ENCODE measurements at places on chromosomes 13 and 19.

- no peak for DNase-seq
Measured at GRCh38 chr19:58569191-58569942, 3.8 kb downstream of the MZF1 start.

GRCh38 chr13:51222686-51223559 lies 725 bp downstream of the FAM124A start:
- DNase-seq, result no peak

- DNase-seq, result no peak
Measured at GRCh38 chr13:97933776-97934175, 19.7 kb upstream of the IPO5 start.

GRCh38 chr19:44702551-44703176 lies 3.7 kb downstream of the CEACAM16 start:
- no peak for DNase-seq

- no peak for DNase-seq
Measured at GRCh38 chr13:93771227-93771626, 544.6 kb downstream of the GPC6 start.

DNA sequence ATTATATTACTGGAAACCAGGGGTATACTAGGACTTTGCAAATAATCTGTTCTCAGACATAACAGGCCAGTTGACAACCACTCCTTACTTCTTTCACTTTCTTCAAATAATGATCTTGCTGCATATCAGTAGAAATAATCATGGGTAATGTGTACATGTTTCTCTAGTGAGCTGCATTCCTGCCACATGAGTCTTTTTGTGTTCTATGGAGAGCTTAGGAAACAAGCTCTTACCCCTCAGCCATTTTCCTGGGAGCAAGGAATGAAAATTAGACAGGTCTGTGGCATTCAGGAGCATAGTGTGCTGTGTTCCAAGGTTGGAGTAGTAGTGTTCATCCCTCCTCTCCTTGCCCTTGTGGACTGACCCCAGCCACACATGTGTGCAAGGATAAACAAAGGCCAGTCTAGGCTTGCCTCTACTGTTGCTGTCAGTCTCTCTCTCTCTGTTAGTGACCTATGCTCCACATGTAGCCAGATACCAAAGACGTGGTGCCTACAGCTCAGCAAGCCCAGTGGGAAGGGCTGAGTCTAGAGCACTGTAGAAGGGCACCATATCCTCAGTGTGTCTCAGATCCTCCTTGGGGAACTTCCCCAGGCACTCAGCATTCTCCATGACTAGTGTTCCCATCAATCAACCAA lies 11.5 kb upstream of the OXGR1 start:
- no peak for DNase-seq
